NCI-H69 (cell line): ENCODE measurements at places on chromosomes 5 and 9.

GRCh38 chr5:170067152-170067551, 38.5 kb upstream of the FOXI1 start:
- DNase-seq: peak; percentile 91

DNA sequence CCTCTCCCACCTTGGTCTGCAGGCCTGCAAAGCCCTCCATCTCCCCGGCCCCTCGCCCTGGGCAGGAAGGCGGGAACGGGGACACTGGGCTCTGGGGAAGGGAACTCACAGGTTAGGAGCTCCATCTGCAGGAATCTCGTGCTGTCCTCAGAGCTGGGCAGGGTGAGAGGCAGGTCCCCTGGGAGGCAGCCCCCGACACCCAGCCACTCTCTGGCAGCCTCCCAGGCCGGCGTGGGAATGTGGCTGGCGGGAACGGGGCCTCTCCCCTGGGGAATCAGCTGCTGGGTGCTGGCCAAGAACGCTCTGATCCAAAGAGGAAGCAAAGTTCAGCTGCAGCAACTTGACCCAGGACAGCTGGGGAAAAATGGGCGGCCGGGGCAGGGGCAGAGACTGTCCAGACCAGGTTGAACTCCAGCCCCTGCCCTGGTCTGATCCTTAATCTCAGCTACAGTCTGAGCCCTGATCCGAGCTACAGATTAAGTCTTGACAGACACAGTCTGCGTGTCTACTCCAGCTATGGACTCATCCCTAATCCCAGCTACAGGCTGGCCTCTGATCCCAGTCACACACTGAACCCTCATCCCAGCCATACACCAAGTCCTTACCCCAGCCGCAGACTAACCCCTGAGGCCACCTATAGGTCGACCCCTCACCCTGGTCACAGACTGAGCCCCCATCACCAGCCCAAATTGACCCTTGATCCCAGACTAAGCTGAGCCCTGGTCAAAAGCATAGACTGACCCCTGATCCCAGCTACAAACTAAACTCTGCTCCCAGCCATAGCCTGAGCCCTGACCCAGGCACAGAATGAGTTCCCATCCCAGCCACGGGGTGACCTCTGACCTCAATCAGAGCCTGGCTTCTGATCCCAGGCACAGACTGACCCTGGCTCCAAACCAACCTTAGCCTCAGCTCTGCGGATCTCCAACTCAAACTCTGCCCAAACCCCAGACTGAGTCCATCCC, 37.3 kb upstream of the EGFL7 start:
- DNase-seq: peak; percentile 44

GRCh38 chr5:149274939-149275338, 3.3 kb downstream of the AFAP1L1 start:
- no peak for DNase-seq

- DNase-seq: no peak
Measured at GRCh38 chr5:172502969-172503368, 48.6 kb upstream of the SH3PXD2B start.

DNA sequence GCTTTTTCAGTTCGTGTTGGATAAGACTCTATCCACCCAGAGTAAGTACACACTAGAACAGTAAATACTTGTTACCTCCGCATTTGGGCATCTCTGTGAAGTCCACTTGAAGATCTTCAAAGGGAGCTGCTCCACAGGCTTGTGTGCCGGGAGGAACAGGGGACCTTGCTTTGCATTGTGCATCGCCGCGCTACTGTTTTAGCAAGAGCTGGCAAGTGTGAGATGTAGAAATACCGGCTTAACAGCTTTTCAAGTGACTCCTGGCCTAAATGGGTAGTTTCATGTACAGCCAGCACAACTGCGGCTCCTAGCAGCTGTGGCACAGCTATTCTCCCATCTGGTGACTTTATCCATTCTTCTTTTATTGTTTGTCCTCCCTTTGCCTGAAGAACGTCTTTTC, 8.4 kb upstream of the ZNF354C start:
- DNase-seq: no peak

GRCh38 chr5:164336276-164336675, 830.9 kb downstream of the MAT2B start:
- no peak for DNase-seq

- peak; percentile 91 for DNase-seq
Measured at GRCh38 chr5:50947906-50948683, 281.7 kb downstream of the PARP8 start.

DNA sequence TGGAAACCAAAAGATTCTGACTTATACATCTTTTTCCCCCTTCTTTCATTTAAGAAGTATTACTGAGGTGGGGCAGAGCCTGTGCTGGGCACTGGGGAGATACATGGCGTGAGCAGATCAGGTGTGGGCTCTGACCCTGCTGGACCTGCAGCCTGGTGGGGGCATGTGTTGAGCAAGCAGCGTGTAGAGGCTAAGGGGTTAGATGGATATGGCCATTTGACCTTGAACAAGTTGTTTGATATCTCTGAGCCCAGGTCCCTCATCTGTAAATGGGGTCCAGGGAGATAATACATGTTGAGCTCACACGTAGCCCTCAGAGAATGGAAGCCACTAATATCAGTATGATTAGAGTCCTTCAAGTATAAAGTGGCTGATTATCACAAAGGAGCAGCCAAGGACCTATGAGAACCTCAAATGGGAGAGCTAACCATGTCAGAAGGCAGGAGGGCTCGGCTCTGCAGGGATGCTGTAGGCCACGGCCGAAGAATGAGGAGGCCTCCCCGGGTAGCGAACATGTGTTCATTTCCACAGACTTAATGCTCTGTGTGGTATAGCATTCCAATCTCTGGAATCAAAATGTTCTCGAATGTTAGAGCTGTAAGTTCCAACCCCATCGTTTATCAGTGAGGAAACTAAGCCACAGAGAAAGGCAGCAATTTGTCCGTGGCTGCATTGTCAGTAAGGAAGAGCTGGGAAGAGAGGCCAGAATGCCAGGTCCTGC, 15.4 kb upstream of the ANGPTL2 start:
- DNase-seq: no peak

- no peak for DNase-seq
Measured at GRCh38 chr9:137108608-137109249, 5.8 kb downstream of the DPP7 start.

- peak; percentile 52 for DNase-seq
Measured at GRCh38 chr9:81389569-81389993, 299.8 kb downstream of the TLE1 start.

GRCh38 chr9:133205996-133206931, 2.8 kb downstream of the OBP2B start:
- no peak for DNase-seq

GRCh38 chr5:178537467-178538371, 52.5 kb downstream of the COL23A1 start:
- no peak for DNase-seq

DNA sequence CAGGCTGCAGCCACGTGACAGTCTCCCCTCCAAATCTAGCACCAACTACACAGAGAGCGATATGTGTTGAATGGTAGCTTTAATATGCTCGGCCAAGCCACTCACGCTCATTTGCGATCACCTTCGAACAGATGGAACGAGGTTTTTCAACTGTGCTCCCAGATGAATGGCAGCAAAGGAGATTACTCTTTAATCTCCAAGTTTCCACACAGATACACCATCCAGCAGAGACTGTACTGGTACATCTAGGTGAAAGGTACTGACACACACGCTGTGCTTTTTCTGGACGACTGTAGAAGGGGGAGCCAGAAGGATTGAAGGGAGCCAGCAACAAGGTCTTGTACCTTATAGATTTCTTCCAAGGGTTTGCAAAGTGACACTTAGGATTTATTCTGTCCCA, 263.9 kb downstream of the NR3C1 start:
- DNase-seq: no peak

GRCh38 chr9:136975644-136976043, 1.7 kb upstream of the PTGDS start:
- DNase-seq: peak; percentile 39

- DNase-seq: peak; percentile 26
Measured at GRCh38 chr9:132042324-132042723, 37.3 kb downstream of the MED27 start.

DNA sequence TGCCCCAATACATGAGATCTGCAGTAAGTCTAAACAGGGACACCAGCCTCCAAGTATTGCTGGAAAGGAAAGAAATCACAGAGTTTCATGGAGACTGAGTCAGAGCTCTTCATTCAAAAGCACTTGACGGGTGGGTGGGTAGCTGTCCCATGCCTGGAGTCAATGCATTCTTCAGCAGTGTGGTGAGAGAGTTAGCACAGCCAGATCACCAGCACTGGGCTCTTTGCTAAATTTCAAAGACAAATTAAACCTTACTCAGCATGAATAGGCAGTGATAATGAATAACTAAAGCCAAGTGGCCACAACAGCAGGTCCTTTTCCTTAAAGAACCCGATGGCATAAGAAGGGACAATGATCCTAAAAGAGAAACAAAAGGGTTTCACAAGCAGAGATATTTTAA, 192.4 kb downstream of the ACTL7B start:
- DNase-seq: no peak

- no peak for DNase-seq
Measured at GRCh38 chr9:137804908-137805630, 72.5 kb upstream of the CACNA1B start.

GRCh38 chr5:128539038-128539429, 989 bp upstream of the FBN2 start:
- DNase-seq: peak; percentile 42
